ENCODE measurements at places on chromosomes 5 and 9.

- no peak for DNase-seq
Measured at GRCh38 chr5:51188001-51188591, 195.2 kb upstream of the ISL1 start.

- DNase-seq, result no peak
Measured at GRCh38 chr5:118825226-118825625, 163.1 kb downstream of the DTWD2 start.

- no peak for DNase-seq
Measured at GRCh38 chr9:72554221-72554641, 32.8 kb downstream of the TMC1 start.

GRCh38 chr9:107650321-107650720 lies 160.8 kb upstream of the KLF4 start:
- DNase-seq, result no peak

- no peak for DNase-seq
Measured at GRCh38 chr5:149765932-149766331, 35.8 kb downstream of the PPARGC1B start.

DNA sequence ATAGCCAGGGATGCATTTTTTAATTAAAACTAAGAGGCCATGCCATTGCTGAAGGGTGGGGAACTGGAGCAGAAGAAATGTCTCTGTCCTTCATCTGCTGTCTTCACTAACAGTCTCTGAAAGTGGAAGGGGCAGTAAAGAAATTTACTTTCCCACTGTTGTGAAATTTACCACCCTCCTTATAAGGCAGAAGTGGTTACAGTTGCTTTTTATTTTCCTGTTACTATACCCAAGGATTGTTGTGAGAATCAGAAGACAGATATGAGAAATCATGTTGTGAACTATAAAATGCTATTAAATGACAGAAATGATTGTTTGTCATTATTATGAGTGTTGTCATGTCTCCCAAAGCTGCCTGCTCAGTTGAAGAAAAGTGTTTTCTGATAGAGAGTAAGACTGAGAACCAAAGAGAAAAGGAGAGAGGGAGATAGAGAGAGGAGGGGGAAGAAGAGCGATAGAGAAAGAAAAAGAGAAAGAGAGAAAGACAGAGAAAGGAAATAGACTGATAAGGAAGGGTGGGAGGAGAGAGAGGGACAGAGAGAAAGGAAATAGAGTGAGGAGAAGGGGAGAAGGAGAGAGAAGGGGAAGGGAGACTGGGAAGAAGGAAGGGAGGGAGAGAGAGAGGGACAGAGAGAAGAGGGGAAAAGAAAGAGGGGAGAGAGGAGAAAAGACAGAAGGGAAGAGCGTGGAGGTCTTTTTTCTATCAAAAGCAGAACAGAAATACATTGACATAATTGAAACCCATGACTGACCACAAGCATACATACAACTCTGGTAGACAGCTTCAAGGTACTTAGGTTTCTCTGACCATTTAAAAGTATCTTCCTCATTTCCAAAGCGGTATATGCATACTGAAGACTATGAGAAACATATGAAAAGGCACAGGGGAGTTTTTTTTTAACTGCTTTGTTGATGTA lies 22.5 kb downstream of the SEC61B start:
- DNase-seq, result no peak

DNA sequence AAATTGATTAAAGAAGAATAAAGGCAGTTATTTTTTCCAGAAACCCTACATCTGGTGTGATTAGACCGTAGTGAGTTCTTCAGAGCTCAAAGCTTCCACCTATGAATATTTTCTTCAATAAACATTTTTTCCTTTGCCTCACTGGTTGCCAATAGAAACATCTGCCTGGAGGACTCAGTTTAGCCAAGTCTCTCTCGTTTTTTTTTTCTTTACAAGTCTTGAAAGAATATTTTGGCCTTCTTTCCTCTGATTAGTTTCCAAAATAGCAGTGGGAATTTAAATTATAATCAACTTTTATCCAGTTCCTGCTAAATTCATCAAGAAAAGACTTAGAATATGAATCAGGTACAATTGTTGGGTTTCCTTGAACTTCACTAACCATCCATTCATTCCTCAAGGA lies 897.5 kb downstream of the TLE1 start:
- no peak for DNase-seq

DNA sequence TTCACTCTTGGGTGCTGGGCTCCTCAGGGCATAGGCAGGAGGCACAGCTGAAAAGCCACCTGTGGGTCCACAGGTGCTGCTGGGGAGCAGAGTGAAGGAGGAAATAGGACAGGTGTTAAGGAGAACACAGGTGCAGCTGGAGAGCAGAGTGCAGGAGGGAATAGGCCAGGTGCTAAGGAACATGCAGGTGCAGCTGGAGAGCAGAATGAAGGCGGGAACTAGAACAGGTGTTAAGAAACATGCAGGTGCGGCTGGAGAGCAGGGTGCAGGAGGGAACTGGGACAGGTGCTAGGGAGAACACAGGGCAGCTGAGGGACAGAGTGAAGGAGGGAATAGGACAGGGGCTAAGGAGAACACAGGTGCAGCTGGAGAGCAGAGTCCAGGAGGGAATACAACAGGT lies 43.8 kb upstream of the PLEKHG4B start:
- DNase-seq, result no peak

DNA sequence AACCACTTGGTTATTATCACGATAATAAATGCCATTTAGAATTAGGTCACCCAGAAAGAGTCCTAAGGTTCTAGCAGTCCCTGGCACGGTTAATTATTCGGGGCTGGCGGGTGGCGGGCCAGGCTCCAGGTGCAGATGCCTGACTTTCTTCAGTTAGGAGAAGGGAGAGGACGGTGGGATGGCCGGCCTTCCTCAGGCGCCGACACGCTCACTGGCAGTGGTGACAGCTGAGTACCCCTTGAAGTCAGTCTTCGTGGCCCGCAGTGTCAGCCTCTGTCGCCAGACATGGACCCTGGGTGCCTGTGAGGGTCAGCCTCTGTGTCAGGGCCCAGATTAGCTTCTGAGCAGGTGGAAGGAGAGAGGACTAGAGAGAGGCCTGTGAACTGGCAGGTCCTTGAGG lies 21.1 kb upstream of the EXOC3 start:
- DNase-seq, result no peak

DNA sequence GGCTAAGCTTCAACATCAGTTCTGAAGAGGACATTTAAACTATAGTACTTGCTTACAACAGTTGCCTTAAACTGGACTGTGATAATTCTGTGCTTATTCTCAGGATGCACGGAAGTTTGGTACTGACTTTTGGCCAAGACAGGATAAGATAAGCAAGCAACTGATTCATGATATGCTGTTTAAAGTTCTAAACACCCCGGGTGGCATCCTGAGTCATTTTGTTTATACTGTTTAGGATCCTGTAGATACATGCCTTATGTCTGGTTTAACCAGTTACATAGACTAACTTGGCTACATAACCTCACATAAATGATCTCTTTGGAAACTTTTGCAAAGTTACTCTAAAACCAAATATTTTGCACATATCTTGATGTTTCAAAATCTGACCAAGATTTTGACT lies 95.9 kb downstream of the CDH9 start:
- no peak for DNase-seq

GRCh38 chr5:145943674-145944121 lies 7.3 kb downstream of the SH3RF2 start:
- no peak for DNase-seq

DNA sequence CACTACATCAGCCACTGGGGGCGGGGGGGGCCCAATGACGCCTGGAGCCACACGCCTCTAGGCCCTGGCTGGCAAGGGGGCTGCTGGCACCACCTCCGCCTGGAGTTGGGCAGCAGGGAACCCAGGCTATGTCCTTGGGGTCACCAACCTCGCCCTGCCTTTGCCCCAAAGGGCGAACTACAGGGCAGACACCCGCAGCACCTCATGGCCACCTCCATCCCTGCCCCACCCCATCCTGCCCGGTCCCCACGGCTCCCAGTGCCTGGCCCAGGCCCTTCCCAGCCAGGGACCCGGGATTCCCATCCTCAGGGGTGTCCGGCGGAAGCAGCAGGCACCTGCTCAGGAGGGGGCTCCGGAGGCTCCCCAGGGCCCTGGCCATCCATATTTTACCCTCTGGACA lies 37.0 kb downstream of the NACC2 start:
- DNase-seq, result no peak

- no peak for DNase-seq
Measured at GRCh38 chr5:87732875-87733768, 320.4 kb upstream of the CCNH start.

- DNase-seq, result no peak
Measured at GRCh38 chr5:58064801-58065200, 395.1 kb downstream of the PLK2 start.

DNA sequence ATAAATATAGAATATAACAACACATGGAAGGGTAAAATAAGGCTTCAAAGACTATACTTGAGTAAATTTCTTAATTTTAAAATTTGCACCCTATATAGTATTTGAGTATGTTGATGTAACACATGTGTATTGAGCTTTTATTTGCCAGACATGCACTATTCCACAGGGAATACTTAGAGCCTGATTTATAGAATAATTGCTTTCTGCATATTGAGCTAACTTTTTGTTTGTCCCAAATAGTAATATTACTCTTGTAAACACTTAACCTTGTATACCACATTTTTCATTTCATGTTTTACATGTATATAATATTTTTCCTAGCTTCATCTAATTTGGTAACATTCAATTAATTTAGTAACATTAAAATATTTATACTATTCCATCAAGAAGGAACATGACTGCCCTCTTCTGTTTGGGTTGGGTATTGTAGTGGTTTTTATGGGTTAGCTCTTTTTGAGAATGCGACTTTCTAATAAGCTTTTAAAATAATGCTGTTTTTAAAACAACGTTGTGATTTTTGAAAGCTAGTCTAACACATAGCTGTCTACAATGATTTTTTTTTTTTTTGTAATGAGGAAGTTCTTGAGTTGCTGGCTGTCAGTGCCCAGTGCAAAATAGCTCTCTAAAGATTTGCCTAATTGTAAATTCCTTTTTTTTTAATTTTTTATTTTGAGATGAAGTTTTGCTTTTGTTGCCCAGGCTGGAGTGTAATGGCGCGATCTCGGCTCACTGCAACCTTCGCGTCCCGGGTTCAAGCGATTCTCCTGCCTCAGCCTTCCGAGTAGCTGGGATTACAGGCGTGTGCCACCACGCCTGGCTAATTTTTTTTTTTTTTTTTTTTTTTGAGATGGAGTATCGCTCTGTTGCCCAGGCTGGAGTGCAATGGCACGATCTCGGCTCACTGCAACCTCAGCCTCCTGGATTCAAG lies 4.8 kb downstream of the SUB1 start:
- DNase-seq, result no peak

GRCh38 chr5:132481596-132482211 lies 8.9 kb downstream of the IRF1 start:
- DNase-seq, result no peak

Measured in stimulated activated CD8-positive, alpha-beta memory T cell treated with anti-CD3 and anti-CD28 coated beads, Interleukin-7, amount 100 ng/mL, for 1 hour (primary cell).